Endothelial cell of umbilical vein (primary cell): ENCODE measurements at places on chromosomes 3 and 15. TPM values are rescaled to one million over a fixed set of nuclear protein-coding genes. Genes with fewer than 3 reads are reported as not detected.

KLHL24 gene
- 45.8 and 46.2 TPM in 2 replicates for total RNA-seq

- no peak for DNase-seq
- H3K4me3 ChIP-seq: no peak overlapping the region
- no peak overlapping the region for H3K27ac ChIP-seq
- no peaks in the 10 kb centered on the region for H3K36me3 ChIP-seq
- H3K27me3 ChIP-seq: no peaks in the 10 kb centered on the region
These were observed 21.7 kb downstream of the MED12L start for GRCh38 chr3:151107177-151107576.

DNA sequence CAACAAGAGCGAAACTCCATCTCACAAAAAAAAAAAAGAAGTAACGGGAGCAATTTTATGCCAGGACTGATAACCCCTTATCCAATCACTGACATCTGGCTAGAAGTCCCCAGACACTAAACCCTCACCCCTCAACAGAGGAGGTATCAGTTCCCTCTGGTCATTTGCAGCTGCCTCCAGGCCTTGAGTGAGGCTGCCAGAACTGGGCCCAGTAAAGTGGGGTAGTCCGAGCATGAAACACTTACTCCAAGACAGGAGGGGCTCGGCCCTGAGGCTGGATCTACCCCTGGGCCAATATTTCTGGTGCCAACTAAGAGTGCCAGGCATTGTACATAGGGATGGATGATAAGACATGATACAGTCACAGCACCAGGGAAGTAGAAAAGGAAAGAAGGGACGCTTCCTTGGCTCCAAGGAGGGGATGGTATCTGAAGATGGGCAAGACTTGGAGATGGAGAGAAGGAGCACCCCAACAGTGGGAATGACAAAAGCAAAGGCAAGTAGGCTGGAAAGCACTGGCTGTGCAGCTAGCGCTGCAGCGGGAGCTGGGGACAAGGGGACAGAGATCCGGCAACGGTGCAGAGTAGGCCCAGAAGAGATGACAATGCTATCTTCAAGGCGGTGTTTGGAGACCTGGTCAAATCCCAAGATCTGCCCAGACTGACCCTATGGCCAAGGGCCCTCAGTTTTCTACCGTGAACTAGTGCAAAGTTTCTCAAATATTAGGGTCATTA is 2.2 kb downstream of the XXYLT1 start:
- H3K4me3 ChIP-seq: no peak overlapping the region
- DNase-seq: no peak
- H3K36me3 ChIP-seq: peaks cover 8% of the 10 kb centered on the region
- H3K27me3 ChIP-seq: no peaks in the 10 kb centered on the region
- H3K27ac ChIP-seq: no peak overlapping the region

GRCh38 chr15:60720493-60721256 is 241.7 kb upstream of the ICE2 start:
- no peak overlapping the region for H3K4me3 ChIP-seq
- H3K4me1 ChIP-seq: peaks cover 7% of the 10 kb centered on the region
- H3K27ac ChIP-seq: no peak overlapping the region
- DNase-seq: no peak
- no peaks in the 10 kb centered on the region for H3K36me3 ChIP-seq

- no peaks in the 10 kb centered on the region for H3K27me3 ChIP-seq
- no peaks in the 10 kb centered on the region for H3K36me3 ChIP-seq
- no peak overlapping the region for H3K4me3 ChIP-seq
- DNase-seq: no peak
- no peak overlapping the region for H3K27ac ChIP-seq
- H3K4me1 ChIP-seq: no peaks in the 10 kb centered on the region
These were observed 83.1 kb downstream of the SST start for GRCh38 chr3:187587076-187587475.

DNA sequence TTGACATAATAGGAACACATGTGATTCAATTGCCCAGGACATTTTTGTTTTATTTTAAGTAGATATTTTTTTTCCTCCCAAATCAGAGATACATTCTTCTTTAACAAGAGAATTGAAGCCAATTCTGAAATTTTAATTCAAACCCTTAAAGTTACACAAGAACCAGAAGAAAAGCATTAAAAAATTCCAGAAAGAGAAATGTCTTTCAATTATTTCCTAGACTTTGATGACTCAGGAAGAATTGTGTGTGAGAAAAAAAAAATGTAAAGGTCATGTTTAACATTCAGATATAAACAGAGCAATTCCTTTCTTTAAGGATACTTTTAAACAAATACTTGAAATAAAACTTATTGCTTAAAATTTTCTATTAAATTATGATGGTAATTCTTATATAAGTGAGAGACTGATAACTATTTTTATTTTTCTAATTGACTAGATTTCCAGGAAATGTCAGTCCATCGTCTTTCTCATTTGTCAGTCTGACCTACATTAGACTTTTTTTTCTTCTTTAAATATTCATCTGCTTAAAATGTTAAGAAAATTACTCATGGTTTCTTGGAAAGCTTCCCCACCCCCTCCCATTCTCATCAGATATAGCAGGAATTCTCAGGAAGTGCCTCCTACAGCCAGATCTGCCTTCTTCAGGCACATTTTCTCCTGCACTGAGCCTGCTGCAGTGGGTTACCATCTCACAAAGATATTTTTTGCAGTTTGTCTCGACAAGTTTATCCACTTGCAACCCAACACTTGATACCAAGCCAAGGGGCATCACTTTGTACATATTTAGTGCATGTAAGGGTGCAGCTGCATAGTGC is 261.8 kb upstream of the CBLB start:
- no peak overlapping the region for H3K27ac ChIP-seq
- no peaks in the 10 kb centered on the region for H3K36me3 ChIP-seq
- no peak overlapping the region for H3K4me3 ChIP-seq
- no peaks in the 10 kb centered on the region for H3K4me1 ChIP-seq
- no peaks in the 10 kb centered on the region for H3K27me3 ChIP-seq

- H3K4me3 ChIP-seq: no peak overlapping the region
- no peaks in the 10 kb centered on the region for H3K4me1 ChIP-seq
- no peak for DNase-seq
- H3K27me3 ChIP-seq: no peaks in the 10 kb centered on the region
- no peak overlapping the region for H3K27ac ChIP-seq
These were observed 133.6 kb downstream of the CLSTN2 start for GRCh38 chr3:140068494-140069017.

DNA sequence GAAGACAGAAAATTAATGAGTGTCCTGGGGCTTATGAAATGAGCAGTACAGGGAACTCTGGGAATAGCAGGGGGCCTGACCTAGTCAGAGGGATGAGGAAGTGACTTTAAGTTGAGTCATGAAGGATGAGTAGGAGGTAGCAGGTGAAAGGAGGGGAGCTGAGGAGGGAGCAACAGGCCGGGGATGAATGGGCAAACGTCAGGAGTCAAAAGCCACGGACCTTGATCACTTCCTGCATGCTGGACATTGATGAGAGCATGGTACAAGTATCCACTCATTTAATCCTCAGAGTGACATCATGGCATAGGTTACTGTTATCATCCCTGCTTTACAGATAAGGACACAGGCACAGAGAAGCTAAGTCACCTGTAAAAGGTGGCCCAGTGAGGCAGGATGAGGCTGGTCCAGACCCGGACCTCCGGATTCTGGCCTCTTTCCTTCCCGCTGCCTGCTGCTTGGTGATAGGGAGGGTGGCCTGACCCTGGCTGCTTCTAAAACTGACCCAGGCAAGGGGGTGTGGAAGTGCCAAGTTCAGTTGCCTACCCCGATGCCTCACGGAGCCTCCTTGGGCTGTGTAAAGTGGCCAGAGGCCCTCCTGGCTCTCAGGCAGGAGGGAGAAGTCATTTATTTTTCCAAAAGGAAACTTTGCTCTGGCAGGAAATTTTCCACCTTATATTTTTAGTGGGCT is 7.6 kb downstream of the CORO2B start:
- H3K27me3 ChIP-seq: no peaks in the 10 kb centered on the region
- H3K4me3 ChIP-seq: no peak overlapping the region
- no peak overlapping the region for H3K27ac ChIP-seq

- no peak overlapping the region for H3K4me3 ChIP-seq
- H3K36me3 ChIP-seq: no peaks in the 10 kb centered on the region
- no peaks in the 10 kb centered on the region for H3K4me1 ChIP-seq
- no peaks in the 10 kb centered on the region for H3K27me3 ChIP-seq
- DNase-seq: no peak
These were observed 194.7 kb downstream of the NEK10 start for GRCh38 chr3:27174530-27174929.

RLBP1 gene
- total RNA-seq: not detected in 2 replicates

DNA sequence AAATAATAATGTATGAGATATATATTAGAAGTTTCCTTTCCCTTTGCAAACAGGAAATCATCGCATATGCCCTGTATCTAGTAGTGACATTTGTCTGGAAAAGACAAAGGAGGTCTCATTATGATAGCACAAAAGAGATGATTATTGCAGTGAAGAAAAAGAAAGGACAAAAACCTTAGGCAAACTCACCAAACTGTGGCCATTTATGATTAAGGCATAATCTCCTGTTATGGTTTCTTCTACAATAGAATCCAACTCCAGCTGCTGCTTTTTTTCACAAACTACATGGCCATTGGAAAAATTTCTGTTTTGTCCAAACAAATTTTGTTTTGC is 218.2 kb downstream of the ATP8B4 start:
- H3K36me3 ChIP-seq: no peaks in the 10 kb centered on the region
- H3K27me3 ChIP-seq: no peaks in the 10 kb centered on the region
- DNase-seq: no peak

- no peak overlapping the region for H3K4me3 ChIP-seq
- no peaks in the 10 kb centered on the region for H3K36me3 ChIP-seq
- H3K4me1 ChIP-seq: no peaks in the 10 kb centered on the region
- DNase-seq: peak; percentile 13
- H3K27me3 ChIP-seq: no peaks in the 10 kb centered on the region
- no peak overlapping the region for H3K27ac ChIP-seq
These were observed 49.4 kb upstream of the SYNPR start for GRCh38 chr3:63228677-63229076.

FEZF2 gene
- total RNA-seq: not detected in 2 replicates
